ENCODE measurements at places on chromosomes 5 and 9. TPM values are rescaled to one million over a fixed set of nuclear protein-coding genes. Genes with fewer than 3 reads are reported as not detected.
A peak's percentile ranks its signal among the peaks of the same experiment; 100 is the strongest.

DNA sequence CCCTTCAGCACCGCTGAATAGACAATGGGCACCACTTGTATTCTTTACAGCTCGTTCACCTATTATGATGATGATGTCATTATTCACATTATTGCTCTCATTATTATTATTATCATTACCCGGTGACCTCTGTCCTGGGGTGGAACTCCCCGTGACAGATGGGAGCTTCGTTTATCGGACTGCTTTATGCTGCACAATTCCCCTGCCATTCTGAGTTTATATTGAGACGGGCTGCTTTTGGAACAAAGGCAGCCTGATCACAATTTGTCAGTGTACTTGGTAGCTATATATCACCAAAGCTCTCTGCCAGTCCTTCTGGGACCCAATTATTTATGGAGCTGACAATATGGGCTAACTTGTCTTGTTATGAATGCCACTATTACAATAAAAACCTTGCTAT lies 1145.6 kb upstream of the WWC1 start:
- no peak overlapping the region for H3K4me3 ChIP-seq
- H3K27ac ChIP-seq: no peak overlapping the region
- no peaks in the 10 kb centered on the region for H3K36me3 ChIP-seq
- no peaks in the 10 kb centered on the region for H3K27me3 ChIP-seq
- H3K4me1 ChIP-seq: no peaks in the 10 kb centered on the region

DNA sequence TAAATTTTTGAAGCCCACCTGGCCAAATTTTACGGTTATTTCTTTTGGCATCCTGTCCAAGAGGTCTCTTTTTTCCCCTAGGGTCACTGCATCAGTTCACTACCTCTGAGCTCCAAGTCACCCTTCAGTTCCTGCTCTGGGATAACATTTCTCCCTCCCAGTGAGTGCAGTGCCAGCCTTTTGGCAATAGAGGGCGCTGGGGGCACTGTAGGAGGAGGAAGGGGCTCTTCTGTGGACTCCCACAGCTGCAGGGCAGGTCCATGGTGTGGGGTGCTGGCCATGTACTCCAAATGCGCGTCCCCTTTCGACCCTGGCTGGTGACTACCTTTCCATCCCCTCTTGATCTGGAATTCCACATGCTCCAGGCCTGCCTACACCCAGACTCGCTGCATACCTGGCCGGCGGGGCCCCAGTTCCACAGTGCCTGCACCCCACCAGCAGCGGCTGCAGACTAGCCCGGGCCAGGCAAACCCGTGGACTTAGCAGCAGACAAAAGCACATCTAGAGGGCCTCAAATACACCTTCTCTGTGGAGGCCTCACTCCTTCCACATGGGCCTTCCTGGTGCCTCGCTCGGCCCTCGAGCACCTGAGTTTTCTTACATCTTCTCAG lies 20.3 kb upstream of the NINJ1 start:
- no peaks in the 10 kb centered on the region for H3K4me1 ChIP-seq
- no peak for DNase-seq
- no peak overlapping the region for H3K4me3 ChIP-seq
- H3K36me3 ChIP-seq: no peaks in the 10 kb centered on the region
- no peak overlapping the region for H3K27ac ChIP-seq
- no peaks in the 10 kb centered on the region for H3K27me3 ChIP-seq

- no peak overlapping the region for H3K27ac ChIP-seq
- no peaks in the 10 kb centered on the region for H3K27me3 ChIP-seq
- no peaks in the 10 kb centered on the region for H3K4me1 ChIP-seq
- no peak overlapping the region for H3K4me3 ChIP-seq
- DNase-seq: no peak
These were observed 10.1 kb upstream of the NEURL1B start for GRCh38 chr5:172630986-172631385.

GRCh38 chr9:121073038-121073437 lies 1.7 kb upstream of the CNTRL start:
- H3K4me3 ChIP-seq: no peak overlapping the region

- H3K36me3 ChIP-seq: peaks cover 3% of the 10 kb centered on the region
- no peak overlapping the region for H3K4me3 ChIP-seq
- peak; percentile 21 for DNase-seq
- H3K27me3 ChIP-seq: no peaks in the 10 kb centered on the region
- H3K27ac ChIP-seq: no peak overlapping the region
These were observed 54.2 kb downstream of the LRSAM1 start for GRCh38 chr9:127505396-127506116.

DNA sequence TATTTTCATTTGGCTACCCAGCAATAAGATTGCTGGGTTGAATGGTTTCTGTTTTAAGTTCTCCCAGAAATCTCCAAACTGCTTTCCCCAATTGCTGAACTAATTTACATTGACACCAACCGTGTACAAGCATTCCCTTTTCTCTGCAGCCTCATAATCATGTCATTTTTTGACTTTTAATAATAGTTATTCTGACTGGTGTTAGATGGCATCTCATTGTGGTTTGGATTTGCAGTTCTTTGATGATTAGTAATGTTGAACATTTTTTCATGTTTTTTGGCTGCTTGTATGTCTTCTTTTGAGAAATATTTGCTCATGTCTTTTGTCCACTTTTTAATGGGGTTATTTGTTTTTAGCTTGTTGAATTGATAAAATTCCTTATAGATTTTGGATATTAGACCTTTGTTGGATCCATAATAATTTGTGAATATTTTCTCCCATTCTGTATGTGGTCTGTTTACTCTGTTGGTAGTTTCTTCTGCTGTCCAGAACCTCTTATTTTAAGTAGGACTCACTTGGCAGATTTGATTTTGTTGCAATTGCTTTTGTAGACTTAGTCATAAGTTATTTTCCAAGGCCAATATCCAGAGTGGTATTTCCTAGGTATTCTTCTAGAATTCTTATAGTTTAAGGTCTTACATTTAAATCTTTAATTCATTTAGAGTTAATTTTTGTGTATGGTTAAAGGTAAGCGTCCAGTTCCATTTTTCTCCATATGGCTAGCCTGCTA lies 793.7 kb downstream of the BRINP1 start:
- no peaks in the 10 kb centered on the region for H3K27me3 ChIP-seq
- H3K27ac ChIP-seq: no peak overlapping the region
- no peaks in the 10 kb centered on the region for H3K36me3 ChIP-seq

- DNase-seq: no peak
- no peak overlapping the region for H3K27ac ChIP-seq
- peaks cover 2% of the 10 kb centered on the region for H3K4me1 ChIP-seq
These were observed 92.6 kb upstream of the ERBIN start for GRCh38 chr5:65833780-65834179.

DNA sequence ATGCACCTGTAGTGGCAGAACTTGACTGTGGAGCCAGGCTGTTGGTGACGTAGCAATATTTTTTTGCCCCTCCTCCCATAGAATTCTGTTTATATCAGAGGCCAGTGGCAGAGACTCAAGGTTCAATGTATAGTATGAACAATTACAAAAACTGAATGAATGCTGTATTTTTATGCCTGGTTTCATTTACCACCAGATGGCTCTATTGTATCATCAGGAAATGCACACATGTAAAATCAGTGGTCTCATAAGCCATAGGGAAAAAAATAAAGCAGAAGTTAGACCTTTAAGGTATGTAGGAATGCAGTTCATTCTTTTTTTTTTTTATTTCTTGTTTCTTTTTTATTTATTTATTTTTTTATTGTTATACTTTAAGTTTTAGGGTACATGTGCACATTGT lies 43.6 kb downstream of the CCDC192 start:
- H3K4me1 ChIP-seq: no peaks in the 10 kb centered on the region

- H3K27ac ChIP-seq: no peak overlapping the region
- no peak for DNase-seq
- no peak overlapping the region for H3K4me3 ChIP-seq
- H3K36me3 ChIP-seq: no peaks in the 10 kb centered on the region
- H3K4me1 ChIP-seq: no peaks in the 10 kb centered on the region
These were observed 64.3 kb upstream of the SLC25A51 start for GRCh38 chr9:37968228-37968701.

DNA sequence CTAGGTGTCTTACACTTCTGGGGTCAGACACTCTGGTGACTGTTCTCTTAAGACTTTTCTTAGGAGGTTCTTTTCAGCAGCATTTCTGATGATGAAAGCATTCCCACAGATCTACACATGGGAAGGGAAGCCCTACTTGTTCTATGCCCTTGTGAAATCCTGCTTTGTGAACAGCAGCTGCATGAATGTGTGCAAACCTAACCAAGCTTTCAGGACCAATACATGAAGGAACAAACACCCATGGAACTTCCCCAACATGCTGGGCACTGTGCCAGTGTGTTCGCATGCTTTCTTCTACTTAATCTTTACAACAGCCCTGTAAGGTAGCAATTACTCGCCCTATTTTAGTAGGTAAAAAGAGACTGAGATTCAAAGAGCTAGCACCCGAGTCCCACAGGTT lies 439.9 kb upstream of the KLF4 start:
- no peaks in the 10 kb centered on the region for H3K27me3 ChIP-seq
- no peak overlapping the region for H3K27ac ChIP-seq
- no peak overlapping the region for H3K4me3 ChIP-seq
- no peaks in the 10 kb centered on the region for H3K36me3 ChIP-seq

DNA sequence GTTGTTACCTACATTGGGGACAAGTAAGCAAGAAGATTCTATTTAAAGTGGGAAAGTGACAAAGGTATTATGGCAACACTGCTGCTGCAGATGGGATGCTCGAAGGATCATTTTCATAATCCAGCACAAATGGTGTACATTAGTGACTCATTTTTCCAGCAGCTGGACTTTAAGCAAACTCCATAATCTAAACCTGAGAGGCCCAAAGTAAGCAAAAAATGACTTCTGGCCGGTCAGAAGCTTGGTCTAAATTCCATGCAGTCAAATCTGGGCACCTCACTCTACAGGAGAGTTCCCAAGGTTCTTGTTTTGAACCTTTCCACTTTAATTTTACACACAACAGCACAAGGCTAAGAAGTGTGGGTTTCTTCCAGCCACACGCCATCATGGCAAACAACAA lies 43.6 kb upstream of the TRAF1 start:
- H3K27me3 ChIP-seq: no peaks in the 10 kb centered on the region
- H3K36me3 ChIP-seq: no peaks in the 10 kb centered on the region
- H3K4me3 ChIP-seq: no peak overlapping the region
- peaks cover 7% of the 10 kb centered on the region for H3K4me1 ChIP-seq
- no peak overlapping the region for H3K27ac ChIP-seq

DNA sequence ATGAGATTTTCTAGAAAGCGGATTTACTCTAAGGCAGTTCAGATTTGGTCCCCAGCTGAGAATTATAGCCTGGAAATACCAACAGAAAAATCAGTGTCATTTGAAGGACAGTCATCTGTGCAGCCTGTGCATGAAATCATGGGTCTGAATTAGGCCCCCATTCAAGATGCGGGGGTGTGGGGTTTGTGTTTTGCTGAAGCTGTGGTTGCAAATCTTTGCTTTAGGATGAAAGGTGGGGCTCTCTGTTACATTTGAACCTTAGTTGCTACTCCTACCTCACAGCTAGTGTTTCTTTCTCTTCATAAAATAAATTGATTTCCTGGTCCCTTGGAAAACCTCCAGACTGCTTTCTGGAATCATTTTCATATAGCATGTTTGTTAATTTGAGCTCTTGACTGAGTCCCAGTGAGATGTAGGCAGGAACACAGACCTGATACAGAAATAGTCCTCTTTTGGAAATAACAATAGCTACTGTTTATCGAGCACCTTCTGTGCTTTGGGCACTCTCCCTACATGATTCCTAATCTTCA lies 4.8 kb upstream of the ABL1 start:
- no peak for DNase-seq
- H3K4me1 ChIP-seq: peaks cover 11% of the 10 kb centered on the region
- no peak overlapping the region for H3K27ac ChIP-seq

DNA sequence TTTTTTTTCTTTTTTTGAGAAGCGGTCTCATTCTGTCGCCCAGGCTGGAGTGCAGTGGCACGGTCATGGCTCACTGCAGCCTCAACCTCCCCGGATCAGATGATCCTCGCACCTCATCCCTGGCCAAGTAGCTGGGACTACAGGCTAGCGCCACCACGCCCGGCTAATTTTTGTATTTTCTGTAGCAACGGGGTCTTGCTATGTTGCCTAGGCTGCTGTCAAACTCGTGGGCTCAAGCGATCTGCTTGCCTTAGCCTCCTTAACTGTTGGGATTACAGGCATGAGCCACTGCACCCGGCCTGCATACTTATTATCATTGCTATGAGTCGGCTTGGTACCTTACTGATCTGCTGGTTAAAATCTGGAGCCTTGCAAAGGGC lies 790 bp upstream of the IARS1 start:
- no peaks in the 10 kb centered on the region for H3K36me3 ChIP-seq
- peak overlapping the region; percentile 78 for H3K27ac ChIP-seq
- H3K4me3 ChIP-seq: peak overlapping the region; percentile 73
- no peak for DNase-seq
- H3K27me3 ChIP-seq: no peaks in the 10 kb centered on the region

- DNase-seq: peak; percentile 12
- H3K27me3 ChIP-seq: no peaks in the 10 kb centered on the region
- H3K27ac ChIP-seq: peak overlapping the region; percentile 42
- no peaks in the 10 kb centered on the region for H3K36me3 ChIP-seq
These were observed 10.8 kb upstream of the CCDC69 start for GRCh38 chr5:151234476-151235238.

- no peak overlapping the region for H3K27ac ChIP-seq
- H3K4me3 ChIP-seq: no peak overlapping the region
- DNase-seq: no peak
- H3K4me1 ChIP-seq: peaks cover under 1% of the 10 kb centered on the region
- no peaks in the 10 kb centered on the region for H3K27me3 ChIP-seq
These were observed 49.2 kb downstream of the OTULIN start for GRCh38 chr5:14713476-14714390.

- H3K36me3 ChIP-seq: no peaks in the 10 kb centered on the region
- no peak overlapping the region for H3K27ac ChIP-seq
- no peak overlapping the region for H3K4me3 ChIP-seq
- H3K4me1 ChIP-seq: no peaks in the 10 kb centered on the region
These were observed 159.2 kb downstream of the SNCAIP start for GRCh38 chr5:122471031-122471751.

GRCh38 chr5:83726912-83727311 lies 6.3 kb upstream of the HAPLN1 start:
- H3K4me3 ChIP-seq: no peak overlapping the region
- H3K27me3 ChIP-seq: peaks cover 9% of the 10 kb centered on the region
- no peak for DNase-seq
- no peaks in the 10 kb centered on the region for H3K36me3 ChIP-seq
- H3K27ac ChIP-seq: no peak overlapping the region

DNA sequence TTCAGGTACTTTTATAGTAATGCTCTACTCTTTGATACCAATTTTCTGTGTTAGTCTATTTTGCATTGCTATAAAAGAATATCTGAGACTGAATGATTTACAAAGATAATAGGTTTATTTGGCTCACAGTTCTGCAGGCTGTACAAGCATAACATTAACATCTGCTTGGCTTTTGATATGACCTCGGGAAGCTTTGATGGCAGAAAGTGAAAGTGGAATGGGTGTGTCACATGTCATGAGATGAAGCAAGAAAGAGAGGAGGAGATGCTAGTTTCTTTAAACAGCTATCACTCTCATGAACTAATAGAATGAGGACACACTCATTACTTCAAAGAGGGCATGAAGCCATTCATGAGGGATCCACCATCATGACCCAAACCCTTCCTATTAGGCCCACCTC lies 270.9 kb upstream of the IL12B start:
- no peak overlapping the region for H3K4me3 ChIP-seq
- DNase-seq: no peak
- no peak overlapping the region for H3K27ac ChIP-seq

- H3K4me1 ChIP-seq: no peaks in the 10 kb centered on the region
- DNase-seq: no peak
- H3K27ac ChIP-seq: no peak overlapping the region
These were observed 74.2 kb downstream of the UGCG start for GRCh38 chr9:111970827-111971226.

SPATA31A3 gene
- total RNA-seq: not detected

IFNA13 gene
- not detected for total RNA-seq

ZNF79 gene
- total RNA-seq: 8.5 TPM

PDZD2 gene
- 0.66 TPM for total RNA-seq

SLC6A19 gene
- total RNA-seq: not detected

CDX1 gene
- not detected for total RNA-seq

DOCK8 gene
- 195 TPM for total RNA-seq
